ENCODE measurements at places on chromosomes 5 and 9. TPM values are rescaled to one million over a fixed set of nuclear protein-coding genes. Genes with fewer than 3 reads are reported as not detected.

SLC25A25 gene
- total RNA-seq = 36.2 TPM

GABRA1 gene
- total RNA-seq = not detected

ZNF474 gene
- total RNA-seq = 0.32 TPM

CNTFR gene
- total RNA-seq = not detected

MEIKIN gene
- total RNA-seq = not detected
